CD8-positive, alpha-beta memory T cell (primary cell): ENCODE measurements at places on chromosomes 7 and 10. TPM values are rescaled to one million over a fixed set of nuclear protein-coding genes. Genes with fewer than 3 reads are reported as not detected.
A peak's percentile ranks its signal among the peaks of the same experiment; 100 is the strongest.

The SLC12A9 gene
- total RNA-seq = 24.7 TPM

GRCh38 chr7:77409005-77409738 lies 7.0 kb downstream of the GSAP start:
- DNase-seq = no peak

GRCh38 chr10:78203915-78204818 lies 170.5 kb downstream of the RPS24 start:
- no peak for DNase-seq

- no peak for DNase-seq
These were observed 82.8 kb upstream of the CPXM2 start for GRCh38 chr10:123974406-123974805.

DNA sequence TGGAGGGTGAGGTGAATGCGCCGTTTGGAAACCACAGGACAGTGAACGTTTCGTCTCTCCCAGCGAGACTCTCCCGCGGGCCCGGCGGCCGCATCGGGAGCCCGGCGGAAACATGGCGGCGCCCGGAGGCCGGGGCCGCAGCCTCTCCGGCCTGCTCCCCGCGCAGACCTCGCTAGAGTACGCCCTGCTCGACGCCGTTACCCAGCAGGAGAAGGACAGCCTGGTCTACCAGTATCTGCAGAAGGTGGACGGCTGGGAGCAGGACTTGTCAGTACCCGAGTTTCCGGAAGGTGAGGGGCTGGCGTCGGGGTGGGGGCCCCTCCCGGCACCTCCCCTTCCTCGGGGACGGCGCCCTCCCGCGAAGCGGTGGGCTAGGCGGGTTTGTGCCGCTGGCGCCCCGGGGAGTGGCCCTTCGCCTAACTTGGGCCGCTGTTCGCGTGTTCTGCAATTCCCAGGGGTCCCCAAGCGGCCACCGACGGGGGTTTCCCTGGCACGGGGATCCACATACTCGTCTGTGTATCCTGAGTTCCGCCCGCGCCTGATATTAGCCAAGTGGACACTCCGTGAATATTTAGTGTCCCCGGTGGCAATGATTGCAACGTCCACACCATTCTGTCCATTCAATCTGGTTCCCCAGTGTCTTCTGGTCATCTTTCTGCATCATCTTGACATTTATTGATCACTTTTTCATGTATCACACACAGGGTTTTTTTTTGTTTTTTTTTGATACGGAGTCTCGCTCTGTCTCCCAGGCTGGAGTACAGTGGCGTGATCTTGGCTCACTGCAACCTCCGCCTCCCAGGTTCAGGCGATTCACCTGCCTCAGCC lies 514 bp downstream of the NHLRC2 start:
- DNase-seq = peak; percentile 35

The CLRN3 gene
- not detected for total RNA-seq

- DNase-seq = no peak
These were observed 9.4 kb downstream of the HNRNPF start for GRCh38 chr10:43399320-43400310.

The EPHB6 gene
- 8.1 TPM for total RNA-seq

DNA sequence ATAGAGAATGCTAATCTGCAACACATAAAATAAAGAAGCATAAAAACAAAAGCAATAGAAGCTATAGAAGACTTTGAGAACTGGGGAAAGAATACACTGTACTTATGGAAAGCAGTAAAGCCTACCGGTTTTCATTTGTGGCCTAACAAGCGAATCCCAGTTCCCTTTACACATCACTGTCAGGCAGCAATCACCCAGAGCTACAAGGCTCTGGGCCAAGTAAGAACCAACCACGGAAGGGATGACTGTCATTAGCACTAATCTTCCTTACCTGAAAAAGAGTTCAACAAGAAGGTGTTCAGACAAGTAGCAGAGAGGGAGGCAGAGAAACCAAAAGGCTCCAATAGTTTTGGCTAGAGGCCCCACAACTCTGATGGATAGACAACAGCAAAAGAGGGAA lies 15.0 kb downstream of the CCDC6 start:
- no peak for DNase-seq

GRCh38 chr10:47152861-47153349 lies 147.1 kb upstream of the GDF10 start:
- no peak for DNase-seq

The GIMAP1 gene
- 10.0 TPM for total RNA-seq

DNA sequence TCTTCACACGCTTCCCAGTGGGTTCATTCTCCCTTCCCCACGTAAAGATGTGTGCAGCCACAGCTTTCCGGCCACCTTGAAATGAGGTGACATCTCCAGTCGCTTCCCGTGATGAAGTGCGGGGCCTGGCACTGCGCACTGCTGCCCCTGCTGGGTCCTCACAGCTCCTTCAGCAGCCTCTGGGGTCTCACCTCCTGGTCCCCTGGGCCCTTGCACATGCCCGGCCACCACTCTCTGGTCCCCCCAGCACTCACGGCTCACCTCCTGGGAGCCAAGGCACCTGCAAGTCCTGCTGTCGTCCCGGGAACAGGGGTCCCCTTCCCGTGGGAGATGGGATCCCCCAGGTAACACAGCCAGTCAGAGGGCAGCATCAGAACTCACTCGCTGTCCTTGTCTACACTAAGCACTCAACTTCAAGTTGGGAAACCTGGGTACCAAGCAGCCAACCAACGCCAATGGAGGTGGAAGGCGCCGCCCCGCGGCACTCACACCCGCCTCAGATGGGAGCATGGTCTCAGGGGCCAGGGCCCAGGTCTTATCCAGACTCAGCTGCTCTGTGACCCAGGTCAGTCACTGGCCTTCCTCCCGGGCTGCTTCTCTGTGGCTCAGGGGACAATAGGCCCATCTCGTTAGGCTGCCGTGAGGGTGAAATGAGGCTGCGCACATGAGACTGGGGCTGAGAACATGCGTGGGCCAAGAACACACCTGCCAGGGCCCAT lies 176.2 kb downstream of the PTPRN2 start:
- DNase-seq = no peak

DNA sequence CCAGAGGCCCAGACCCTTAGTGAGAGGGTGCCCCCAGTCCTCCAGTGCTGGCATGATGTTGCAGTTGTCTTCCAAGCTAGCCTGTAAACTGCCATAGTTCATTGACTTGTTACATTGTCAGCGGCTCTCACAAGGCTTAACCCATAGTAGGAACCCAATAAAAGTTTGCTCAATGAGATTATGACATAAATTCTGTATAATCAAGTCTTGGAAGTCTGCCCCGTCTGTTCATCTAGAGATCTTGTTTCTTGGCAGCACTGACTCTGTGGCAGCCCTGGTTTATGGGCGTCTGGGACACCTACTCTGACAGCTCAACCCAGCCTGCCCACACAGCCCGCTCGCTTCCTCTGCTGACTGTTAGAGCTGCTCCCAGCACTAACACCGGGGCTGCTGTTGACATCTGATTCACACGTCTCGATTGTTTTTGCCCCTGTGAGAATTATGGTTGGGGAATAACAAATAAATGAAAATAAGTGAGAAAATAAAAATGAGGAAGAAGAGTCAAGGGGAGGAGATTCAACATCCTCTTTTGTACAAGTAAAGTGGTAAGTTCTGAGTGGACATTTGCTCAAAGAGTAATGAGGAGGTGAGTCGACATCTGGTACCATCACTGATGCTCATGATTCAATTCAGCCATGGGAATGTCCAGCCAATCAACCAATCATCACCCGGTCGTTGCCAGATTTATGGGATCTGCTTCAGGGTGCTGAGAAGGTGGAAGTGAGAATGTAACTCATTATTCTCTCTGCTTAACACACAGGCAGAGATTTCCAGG lies 160.8 kb downstream of the SPAG6 start:
- DNase-seq = peak; percentile 75

The NPY4R2 gene
- total RNA-seq = not detected

The IQUB gene
- total RNA-seq = not detected

DNA sequence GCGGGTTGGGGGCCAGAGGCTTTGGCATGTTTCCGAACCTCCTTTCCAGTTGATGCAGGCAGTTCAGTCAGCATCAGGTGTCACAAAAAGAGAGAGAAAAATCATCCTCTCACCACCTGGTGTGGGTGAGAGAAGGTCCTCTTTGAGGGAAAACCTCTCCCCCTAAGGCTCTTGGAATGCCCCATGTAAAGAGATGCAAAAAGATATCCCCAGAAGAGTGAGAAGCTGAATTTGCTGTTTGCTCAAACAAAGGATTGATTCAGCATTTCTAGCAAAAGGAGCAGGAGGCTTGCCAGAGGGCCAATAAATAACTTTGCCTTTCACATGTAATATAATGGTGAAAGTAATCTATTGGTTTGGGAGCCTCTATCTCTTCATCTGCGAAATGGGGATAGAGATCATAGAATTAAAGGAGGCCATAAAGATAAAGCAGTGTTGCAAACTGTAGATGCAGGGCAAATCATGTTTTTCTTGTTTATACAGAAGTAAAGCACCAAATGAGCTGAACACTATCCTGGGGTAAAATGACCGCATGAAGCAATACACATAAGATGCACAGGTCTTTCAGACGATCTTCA lies 425.9 kb downstream of the LRMDA start:
- no peak for DNase-seq

- DNase-seq = no peak
These were observed 215.4 kb upstream of the LRGUK start for GRCh38 chr7:133911724-133912123.

DNA sequence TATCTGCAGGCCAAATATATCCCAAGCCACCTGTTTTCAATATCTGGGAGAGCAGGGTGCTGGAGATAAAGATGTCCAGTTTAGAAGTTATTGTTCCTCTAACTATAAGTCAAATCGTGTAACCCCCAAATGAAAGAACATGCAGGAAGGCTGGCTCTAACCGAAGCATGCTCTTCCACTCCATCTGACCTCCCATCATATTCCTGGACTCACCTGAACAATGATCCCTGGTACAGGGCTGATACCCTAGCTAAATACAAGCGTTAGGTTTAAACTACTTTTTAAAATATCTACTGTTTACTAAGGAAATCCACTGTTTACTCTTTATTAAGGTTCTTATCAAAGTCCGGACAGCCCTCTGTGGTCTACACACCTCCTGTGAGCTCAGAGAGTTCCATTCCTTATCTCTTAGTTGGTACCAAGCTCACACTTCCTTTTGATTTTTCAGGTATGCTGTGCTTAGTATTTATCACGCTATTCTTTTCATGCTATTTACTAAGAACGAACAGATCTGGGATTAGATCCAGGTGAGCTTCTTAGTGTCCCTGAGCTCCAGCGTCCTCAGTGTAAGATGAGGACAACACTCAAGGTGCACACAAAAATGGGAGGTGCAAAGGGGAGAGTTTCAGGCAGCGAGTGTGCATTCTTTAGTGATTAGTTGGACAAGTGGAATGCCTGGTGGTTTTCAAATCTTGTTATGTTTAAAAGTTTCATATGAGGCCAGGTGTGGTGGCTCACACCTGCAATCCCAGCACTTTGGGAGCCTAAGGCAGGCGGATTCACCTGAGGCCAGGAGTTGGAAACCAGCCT lies 23.6 kb upstream of the COBL start:
- no peak for DNase-seq

GRCh38 chr7:142477079-142477651 lies 219.3 kb upstream of the PRSS58 start:
- DNase-seq = no peak

GRCh38 chr10:31318382-31318853 lies 598 bp upstream of the ZEB1 start:
- peak; percentile 60 for DNase-seq

DNA sequence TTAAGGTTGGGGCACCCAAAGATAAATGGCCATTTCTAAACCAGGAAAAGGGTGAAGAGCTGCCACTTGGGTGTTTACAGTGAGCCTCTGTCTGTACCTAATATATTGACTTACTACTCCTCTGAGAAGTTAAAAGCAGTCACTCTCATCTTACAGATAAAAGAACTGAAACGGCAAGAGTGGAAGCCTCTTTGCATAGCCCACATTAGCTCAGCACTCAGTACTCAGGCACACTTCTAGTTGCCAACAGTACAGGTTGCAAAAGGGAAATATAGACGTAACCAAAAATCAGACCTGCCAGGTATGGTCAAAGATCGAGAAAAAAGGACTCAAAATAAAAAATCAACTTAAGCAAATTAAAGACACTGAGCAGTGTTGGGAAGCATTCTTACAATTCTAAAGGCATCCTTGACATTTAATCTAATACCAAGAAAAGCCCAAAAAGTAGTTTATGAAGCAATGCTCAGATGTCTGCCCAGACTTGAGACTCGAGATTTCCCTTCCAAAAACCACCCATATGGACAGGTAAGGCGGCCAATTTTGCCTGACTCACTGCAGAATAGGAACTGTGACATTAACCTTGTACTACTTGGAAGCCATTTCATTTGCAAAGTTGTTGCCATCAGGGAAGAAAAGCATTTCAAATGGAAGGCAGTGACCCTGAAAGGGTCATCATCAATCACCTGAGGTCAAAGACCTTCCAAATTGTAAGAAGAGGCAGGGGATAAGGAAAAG lies 139.3 kb downstream of the SLC25A13 start:
- DNase-seq = no peak

- no peak for DNase-seq
These were observed 249.9 kb downstream of the RNLS start for GRCh38 chr10:88333248-88333630.

DNA sequence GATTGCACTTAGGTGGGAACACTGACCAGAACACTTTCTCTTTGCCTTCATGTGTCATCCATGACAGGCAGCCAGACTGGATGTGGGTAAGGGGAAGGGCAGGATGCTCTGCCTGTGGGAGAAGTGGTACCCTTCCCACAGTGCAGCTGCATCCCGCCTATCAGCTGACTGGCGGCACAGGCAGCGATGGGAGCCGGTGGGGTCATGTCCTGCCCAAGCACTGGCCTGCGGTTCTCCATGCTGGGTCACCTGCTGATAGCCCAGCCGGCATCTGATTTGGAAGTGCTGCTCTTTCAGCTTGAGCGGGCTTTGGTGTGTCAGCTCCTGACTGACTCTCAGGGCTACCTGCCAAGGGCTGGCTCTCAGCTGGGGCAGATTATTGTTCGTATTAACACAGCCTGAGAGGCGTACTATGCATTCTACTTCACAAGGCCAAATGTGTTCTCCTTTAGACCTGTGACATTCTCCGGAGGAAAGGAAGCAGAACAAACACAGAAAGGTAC lies 105.2 kb upstream of the PDLIM1 start:
- no peak for DNase-seq

GRCh38 chr7:105391429-105391828 lies 2.7 kb upstream of the SRPK2 start:
- no peak for DNase-seq

The PRRT4 gene
- 0.22 TPM for total RNA-seq

DNA sequence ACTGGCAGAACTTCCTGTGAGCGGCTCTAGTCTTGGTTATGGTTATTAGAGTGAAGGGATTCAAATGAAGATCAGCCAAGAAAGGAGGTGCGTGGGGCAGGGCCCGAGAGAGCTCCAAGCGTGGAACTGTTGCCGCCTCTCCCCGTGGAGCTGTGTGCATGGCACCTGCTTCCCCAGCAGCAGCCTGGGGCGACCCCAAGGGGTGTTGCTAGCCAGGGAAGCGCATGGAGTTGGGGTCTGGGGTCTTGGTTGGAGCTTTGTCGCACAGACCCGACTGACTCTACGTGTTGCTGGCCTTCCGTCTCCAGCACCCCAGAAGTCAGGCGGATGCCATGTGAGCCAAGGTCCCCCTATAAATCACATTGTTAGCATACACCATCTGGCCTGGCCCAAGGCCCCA lies 61.0 kb downstream of the HTR5A start:
- no peak for DNase-seq

The TAS2R5 gene
- total RNA-seq = 0.88 TPM

- no peak for DNase-seq
These were observed 123.9 kb downstream of the ZMIZ1 start for GRCh38 chr10:79192677-79193003.

- DNase-seq = no peak
These were observed 86.9 kb downstream of the NEURL1 start for GRCh38 chr10:103580430-103580829.

- no peak for DNase-seq
These were observed 45.5 kb upstream of the TMEM140 start for GRCh38 chr7:135102372-135102771.

The WDR86 gene
- total RNA-seq = 0.55 TPM
